ENCODE measurements at places on chromosomes 16 and 17. TPM values are rescaled to one million over a fixed set of nuclear protein-coding genes. Genes with fewer than 3 reads are reported as not detected.

DNA sequence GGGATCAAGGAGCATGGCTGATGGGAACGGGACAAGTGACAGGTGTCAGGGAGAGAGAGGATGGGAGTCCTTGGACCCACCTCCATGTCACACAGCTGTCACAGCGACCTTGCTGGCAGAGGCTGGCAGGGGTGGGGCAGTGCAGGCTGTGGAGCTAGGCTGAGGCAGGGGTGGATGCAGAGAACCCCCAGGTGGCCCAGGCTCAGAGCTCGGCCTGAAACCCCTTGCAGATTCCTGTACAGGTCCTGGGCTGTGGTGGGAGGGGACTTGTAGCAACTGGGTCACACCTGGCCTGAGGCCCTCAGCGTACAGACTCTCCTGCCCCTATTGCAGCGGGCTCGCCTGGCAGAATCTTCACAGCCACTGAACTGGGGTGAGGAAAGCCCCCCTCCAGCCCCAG lies 174.1 kb downstream of the NTN1 start:
- no peak for DNase-seq

- DNase-seq: no peak
These were observed 592 bp downstream of the ALDOA start for GRCh38 chr16:30065943-30066760.

- DNase-seq: peak; percentile 90
These were observed 345.1 kb upstream of the PSMD7 start for GRCh38 chr16:73951481-73951880.

- DNase-seq: no peak
These were observed 4.1 kb upstream of the STH start for GRCh38 chr17:45994987-45995386.

DNA sequence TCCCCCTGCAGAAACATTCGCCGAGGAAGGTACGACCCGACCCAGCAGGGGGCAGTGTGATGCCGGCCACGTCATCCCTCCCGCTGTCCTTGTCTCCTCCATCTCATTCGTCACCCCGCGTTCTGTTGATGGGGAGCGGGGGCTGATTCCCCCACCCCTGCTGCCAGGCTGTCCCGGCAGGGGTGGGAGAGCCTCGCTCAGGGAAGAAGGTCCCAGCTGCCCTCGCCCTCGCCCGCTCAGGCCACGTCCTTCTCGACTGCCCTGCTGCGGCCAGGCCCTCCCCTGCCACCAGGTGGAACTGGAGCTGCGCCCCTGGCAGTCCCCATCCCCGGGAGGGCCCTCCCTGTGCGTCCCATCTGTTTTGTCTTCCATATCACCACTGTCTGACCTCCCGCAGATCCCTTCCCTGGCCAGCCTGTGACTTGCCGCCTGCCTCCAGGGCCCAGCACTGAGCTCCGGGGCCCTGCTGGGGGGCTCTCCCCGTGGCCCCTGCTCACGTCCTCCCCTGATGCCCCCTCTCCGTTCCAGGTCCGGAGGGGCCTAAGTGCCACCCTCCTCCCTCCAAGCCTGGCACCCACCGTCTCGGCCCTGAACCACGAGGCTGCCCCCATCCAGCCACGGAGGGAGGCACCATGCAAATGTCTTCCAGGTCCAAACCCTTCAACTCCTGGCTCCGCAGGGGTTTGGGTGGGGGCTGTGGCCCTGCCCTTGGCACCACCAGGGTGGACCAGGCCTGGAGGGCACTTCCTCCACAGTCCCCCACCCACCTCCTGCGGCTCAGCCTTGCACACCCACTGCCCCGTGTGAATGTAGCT lies 20.6 kb downstream of the ADAM11 start:
- DNase-seq: no peak

GRCh38 chr17:82118815-82119380 lies 20.9 kb upstream of the FASN start:
- no peak for DNase-seq

- DNase-seq: no peak
These were observed 273.0 kb downstream of the CEP112 start for GRCh38 chr17:65918916-65919315.

DNA sequence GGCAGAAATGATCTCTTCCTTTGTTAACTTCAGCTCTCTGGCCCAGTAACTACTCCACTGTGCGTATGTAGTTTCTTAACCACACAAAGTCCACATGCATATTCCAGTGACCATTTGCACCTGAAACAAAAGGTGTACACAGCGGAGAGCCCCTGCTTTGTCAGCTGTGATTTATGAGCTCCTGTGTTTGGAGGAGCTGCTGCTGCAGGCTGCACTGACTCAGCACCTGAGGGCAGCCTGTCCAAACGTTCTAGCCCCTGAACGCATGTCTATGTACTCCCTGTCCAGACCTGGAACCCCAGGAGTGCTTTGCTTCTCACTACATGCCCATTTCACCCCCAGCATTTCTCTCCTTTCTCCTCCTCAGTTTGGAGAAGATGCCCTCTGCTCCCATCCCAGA lies 216.1 kb downstream of the ABCC12 start:
- no peak for DNase-seq

- peak; percentile 64 for DNase-seq
These were observed 8.7 kb upstream of the KAT7 start for GRCh38 chr17:49779739-49780231.

- no peak for DNase-seq
These were observed 12.8 kb downstream of the CACNG5 start for GRCh38 chr17:66847704-66848103.

GRCh38 chr17:38405654-38406053 lies 22.6 kb upstream of the ARHGAP23 start:
- DNase-seq: no peak

DNA sequence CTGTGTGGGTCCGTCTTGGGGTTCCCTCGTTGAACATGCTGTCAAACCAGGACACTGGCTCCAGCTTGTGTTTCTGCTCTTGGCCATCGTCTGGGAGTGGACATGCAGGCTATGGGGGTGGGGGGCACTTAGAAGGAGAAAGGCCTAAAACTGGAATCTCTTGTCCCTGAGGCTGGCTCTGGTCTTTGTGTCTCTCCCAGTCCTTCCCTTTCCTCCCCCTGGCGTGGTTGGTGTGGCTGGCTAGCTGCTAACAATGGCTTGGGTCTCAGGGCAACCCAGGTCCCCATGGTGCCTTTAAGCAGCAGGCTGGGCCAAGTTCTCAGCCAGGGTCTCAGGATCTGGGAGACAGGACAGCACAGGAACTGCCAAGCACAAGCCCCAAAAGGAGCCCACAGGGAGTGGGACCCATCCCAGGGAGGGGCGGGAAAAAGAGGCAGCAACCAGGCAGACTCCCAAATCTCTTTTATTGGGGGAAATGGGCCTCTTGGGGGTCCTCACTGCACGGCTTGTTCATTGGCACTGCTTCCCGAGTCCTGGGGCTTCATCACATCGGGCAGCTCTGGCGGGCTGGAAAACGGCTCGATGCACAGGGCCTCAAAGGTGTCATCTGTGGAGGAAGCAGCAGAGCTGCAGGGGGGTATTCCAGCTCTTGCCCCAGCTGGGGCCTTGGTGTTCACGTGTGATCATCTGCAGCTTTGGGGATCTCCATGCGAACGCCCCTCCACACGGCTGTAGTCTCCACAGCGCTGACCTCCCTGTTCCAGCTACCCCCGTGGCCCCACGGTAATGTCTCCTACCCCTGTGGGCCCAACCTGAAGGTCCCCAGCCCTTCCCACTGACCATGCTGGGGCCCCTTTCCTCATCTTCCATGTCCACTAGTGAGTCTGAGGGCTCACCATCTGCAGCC lies 5.3 kb downstream of the ELOB start:
- no peak for DNase-seq

- DNase-seq: no peak
These were observed 12.1 kb upstream of the HSD3B7 start for GRCh38 chr16:30972872-30973271.

DNA sequence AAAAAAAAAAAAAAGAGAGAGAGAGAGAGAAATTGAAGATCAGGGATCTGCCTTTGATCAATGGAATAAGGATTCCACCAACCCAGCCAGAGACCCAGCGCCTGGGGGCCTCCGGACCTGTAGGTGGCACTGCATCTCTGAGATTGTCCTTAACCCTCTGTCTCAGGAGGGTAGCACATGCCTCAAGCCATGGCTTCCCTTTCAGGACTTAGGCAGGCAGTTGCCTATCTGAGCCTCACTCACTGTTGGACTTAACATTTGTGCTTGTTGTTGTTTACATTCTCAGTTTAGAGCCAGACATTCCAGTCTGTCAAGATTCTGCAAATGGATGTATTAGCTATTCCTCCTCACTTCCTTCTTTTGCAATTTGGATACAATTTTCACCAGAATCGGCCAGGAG lies 5.1 kb upstream of the SCNN1B start:
- DNase-seq: no peak

DNA sequence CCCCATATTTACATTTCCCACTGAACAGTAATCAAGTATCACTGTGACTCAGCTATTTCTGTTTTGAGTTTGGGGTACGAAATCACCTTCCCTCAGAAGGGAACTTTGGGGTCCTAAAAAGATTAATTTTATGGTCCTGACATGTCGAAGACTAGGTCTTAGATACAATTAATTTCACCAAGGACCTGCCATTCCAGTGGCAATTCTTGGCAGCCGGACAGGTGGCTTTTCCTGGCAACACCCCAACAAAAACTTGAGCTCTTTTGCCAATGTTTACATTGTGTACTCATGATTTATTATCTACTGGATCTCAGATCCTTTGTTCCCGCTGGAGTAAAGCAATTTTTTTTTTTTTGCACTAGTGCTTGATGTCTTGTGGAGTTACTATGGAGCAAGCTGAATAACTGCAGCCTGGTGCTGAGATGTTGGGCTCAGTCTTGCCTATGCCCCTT lies 14.4 kb downstream of the SLFN5 start:
- no peak for DNase-seq

DNA sequence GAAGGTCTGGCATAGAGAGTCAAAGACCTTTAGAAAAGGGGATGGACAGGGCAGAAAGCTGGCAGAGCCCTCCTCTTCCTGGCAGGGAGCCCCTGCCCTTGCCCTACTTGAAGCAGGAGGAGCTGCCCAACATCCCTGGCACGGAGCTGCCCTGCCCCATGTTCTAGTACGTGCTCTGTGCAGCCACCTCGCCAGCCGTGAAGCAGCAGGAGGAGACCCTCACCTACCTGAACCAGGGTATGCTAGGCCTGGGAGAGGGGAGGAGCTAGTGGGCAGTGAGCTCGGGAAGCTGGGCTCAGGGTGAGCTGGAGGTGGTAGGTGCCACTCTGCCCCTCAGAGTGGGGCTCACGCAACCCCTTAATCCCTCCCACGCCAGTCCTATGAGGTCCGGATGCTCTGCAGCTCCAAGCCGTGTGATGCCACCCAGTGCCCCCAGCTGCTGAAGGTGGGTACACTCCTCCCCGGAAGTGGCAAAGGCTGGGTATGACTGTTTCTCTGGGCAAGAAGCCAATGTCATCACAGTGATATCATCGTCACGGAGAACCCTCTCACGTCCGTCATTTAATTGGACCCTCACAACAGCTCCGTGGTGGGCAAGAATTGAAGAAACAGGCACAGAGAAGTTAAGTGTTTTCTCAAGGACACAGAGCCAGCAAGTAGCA lies 12.7 kb upstream of the STAC2 start:
- DNase-seq: no peak

GRCh38 chr16:78022347-78023060 lies at the start of gene CLEC3A:
Gene CLEC3A, plus strand, starts transcription at chr16:78022548. Its CDS starts 79 bp downstream, at chr16:78022627.
- no peak for DNase-seq

- DNase-seq: no peak
These were observed 4.6 kb downstream of the PLCD3 start for GRCh38 chr17:45127548-45128300.

DNA sequence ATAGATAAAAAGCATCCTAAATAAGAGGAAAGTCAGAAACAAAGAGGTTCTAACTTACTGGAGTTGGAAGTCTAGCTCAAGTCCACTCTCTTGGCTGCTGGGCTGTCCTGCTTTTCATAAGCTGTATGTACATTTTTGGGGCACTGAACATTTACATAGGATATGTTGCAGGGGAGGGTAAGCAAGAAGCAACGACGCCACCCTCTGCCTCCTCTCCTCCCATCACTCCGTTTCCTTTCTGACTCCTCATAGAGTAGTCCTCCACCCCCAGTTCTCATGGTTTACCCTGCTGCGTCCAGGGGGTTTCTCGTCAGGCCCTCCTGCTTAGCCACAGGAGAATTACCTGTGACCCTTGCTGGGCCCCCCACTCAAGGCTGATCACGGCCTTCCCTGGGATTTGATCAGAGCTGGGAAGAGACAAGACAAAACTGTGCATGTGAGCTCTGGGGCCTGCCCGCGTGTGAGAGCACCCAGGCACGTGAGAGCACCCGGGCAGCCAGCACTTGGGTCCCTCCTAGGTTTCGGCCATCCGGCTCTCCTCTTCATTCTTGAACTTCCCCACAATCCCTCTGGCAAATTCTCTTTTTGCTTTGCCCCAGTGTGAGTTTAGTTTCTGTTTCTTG lies 37.1 kb downstream of the TMEM11 start:
- no peak for DNase-seq

- DNase-seq: no peak
These were observed 6.5 kb downstream of the SNRNP25 start for GRCh38 chr16:60166-60565.

GRCh38 chr16:89293276-89294143 lies 76.0 kb downstream of the ZNF778 start:
- no peak for DNase-seq

DNA sequence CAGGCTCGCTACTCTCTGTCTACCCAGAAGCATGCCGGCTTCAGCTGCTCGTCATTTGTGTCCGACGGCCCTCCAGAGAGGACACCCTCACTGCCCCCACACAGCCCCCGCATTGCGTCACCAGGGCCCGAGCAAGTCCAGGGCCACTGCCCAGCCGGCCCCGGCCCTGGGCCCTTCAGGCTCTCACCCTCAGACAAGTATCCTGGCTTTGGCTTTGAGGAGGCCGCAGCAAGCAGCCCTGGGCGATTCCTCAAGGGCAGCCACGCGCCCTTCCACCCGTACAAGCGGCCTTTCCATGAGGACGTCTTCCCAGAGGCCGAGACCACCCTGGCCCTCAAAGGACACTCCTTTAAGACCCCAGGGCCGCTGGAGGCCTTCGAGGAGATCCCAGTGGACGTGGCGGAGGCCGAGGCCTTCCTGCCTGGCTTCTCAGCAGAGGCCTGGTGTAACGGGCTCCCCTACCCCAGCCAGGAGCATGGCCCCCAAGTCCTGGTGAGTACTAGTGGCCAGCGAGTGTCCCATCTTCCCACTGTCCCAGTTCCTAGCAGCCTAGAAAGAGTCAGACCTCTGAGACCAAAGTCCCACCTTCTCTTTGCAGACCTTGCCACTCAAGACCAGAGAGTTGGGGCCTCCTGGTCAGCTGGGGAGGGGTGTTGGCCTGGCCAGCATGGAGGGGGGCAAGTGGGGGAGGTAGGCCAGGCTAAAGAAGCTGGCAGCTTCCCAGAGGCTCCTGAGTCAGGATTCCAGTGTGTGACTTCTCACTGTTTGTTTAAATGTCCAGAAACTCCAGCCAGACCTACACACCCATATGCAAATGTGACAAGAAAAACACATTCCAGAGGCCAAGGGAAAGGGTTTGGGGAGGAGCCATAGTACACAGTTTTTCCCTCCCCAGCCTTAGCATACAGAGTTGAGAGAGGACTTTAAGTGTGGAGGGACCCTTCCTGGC lies 18.6 kb downstream of the FOXN1 start:
- no peak for DNase-seq

- DNase-seq: no peak
These were observed 168.1 kb upstream of the RBL2 start for GRCh38 chr16:53266156-53266555.

- no peak for DNase-seq
These were observed 175.9 kb downstream of the SPECC1 start for GRCh38 chr17:20184977-20185619.

Gene NDUFB10
- polyA plus RNA-seq: 121 TPM

Gene KRTAP9-4
- not detected for polyA plus RNA-seq

Gene C16orf74
- polyA plus RNA-seq: 0.87 TPM

Gene IRX3
- 16.8 TPM for polyA plus RNA-seq

Gene GRIN2A
- polyA plus RNA-seq: 0.23 TPM

Gene MEOX1
- polyA plus RNA-seq: 10.4 TPM

Gene NKD1
- 9.0 TPM for polyA plus RNA-seq

Gene CDRT15
- 1.4 TPM for polyA plus RNA-seq

Gene CES1
- polyA plus RNA-seq: 0.34 TPM

Gene ABCC3
- 0.39 TPM for polyA plus RNA-seq

Gene ACSM2A
- 0.35 TPM for polyA plus RNA-seq
